H9 (cell line): ENCODE measurements at places on chromosomes 7 and 10. TPM values are rescaled to one million over a fixed set of nuclear protein-coding genes. Genes with fewer than 3 reads are reported as not detected.

- no peak overlapping the region for H3K4me3 ChIP-seq
- DNase-seq: no peak
- no peaks in the 10 kb centered on the region for H3K4me1 ChIP-seq
Observed at GRCh38 chr7:147711447-147711846, 879.1 kb upstream of the C7orf33 start.

Gene PRSS2
- total RNA-seq: not detected in 2 replicates

- H3K36me3 ChIP-seq: no peaks in the 10 kb centered on the region
- H3K27me3 ChIP-seq: no peaks in the 10 kb centered on the region
- no peak for DNase-seq
- no peaks in the 10 kb centered on the region; the same call in 1 of the 2 replicates for H3K4me1 ChIP-seq
- no peak overlapping the region for H3K27ac ChIP-seq
Observed at GRCh38 chr10:15316145-15316544, 54.9 kb downstream of the FAM171A1 start.

GRCh38 chr7:126635545-126635944 lies 617.2 kb downstream of the GRM8 start:
- H3K27ac ChIP-seq: no peak overlapping the region
- H3K4me1 ChIP-seq: no peaks in the 10 kb centered on the region
- H3K36me3 ChIP-seq: no peaks in the 10 kb centered on the region
- DNase-seq: no peak
- no peak overlapping the region for H3K4me3 ChIP-seq
- H3K27me3 ChIP-seq: no peaks in the 10 kb centered on the region

- H3K27me3 ChIP-seq: no peaks in the 10 kb centered on the region
- no peak for DNase-seq
- H3K4me3 ChIP-seq: no peak overlapping the region
- no peaks in the 10 kb centered on the region for H3K36me3 ChIP-seq
- peaks cover 2% of the 10 kb centered on the region; the same call in 1 of the 2 replicates for H3K4me1 ChIP-seq
Observed at GRCh38 chr7:85021101-85021704, 165.7 kb downstream of the SEMA3D start.

- H3K36me3 ChIP-seq: peaks cover 17% of the 10 kb centered on the region
- no peak overlapping the region for H3K4me3 ChIP-seq
- no peak for DNase-seq
- H3K27ac ChIP-seq: no peak overlapping the region
Observed at GRCh38 chr7:51040787-51041186, 258.1 kb upstream of the GRB10 start.

Gene CCDC3
- 2.3 and 2.4 TPM in 2 replicates for total RNA-seq
